ENCODE measurements at places on chromosomes 1 and 21.

DNA sequence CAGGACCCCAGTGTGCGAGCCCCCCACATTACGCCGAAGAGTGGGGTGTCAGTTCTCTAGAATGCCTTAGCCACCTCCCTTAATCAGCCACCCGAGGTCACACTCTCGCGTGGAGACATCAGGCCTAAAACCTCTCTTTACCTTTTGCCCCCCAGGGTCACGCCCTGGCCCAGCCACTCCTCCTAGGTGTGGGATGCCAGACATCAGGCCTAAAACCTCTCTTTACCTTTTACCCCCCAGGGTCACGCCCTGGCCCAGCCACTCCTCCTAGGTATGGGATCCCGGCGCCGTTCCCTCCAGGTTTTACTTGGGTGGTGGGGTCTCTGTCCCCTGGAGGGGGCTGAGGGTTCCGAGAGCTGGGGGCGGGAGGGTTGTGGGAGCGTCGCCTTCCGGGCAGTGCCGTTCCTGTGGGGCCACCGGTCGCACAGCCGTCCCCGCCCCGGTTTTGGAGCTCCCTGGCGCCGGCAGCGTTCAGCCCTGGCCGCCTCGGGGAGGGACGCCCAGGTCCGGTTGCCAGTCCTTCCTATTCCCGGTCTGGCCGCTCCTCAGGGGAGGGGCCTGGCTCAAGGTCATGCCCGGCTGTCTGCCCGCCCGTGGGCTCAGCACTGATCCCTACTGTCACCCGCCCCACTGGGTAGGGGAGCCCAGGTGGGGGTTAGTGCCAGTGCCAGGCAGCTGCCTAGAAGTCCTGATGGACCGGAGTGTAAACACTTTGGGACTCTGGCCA, 882 bp downstream of the VPS13D start:
- no peak for DNase-seq

DNA sequence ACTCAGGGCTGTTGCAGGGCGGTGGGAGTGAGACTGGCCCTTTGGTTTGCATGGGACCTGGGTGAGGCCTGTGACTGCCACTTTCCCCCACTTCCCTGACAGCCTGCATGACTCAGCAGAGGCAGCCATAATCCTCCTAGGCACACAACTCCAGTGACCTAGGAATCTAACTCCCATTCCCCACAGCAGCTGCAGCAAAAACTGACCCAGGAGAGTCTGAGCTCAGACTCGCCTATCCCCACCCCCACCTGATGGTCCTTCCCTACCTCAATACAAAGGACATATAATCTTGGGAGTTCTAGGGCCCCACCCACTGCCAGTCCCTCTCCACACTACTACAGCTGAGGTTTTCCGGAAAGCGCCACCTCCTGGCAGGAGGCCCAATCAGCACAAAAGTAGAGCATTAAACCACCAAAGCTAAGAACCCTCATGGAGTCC, 26.7 kb downstream of the NDC1 start:
- peak; percentile 30 for DNase-seq

- DNase-seq, result no peak
Measured at GRCh38 chr21:44436111-44436611, 19.1 kb upstream of the LRRC3 start.

DNA sequence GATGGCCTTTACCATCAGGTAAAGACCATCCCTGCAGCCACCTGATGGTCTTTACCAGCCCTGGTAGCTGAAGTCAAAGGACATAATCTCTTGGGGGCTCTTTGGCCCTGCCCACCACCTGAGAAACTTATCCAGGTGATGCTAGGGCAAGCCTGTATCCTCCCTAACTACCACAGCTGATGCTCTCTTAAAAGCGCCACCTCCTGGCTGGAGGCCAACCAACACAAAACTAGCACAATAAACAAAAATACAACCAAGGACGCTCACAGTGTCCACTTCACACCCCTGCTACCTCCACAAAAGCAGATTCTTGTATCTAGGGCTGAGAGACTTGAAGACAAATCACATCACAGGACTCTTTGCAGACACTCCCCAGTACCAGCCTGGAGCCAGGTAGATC, 357.1 kb upstream of the POU3F1 start:
- no peak for DNase-seq

- DNase-seq, result no peak
Measured at GRCh38 chr1:206925106-206925736, 3.5 kb upstream of the FCMR start.

GRCh38 chr1:27203946-27204345, 30.5 kb upstream of the WDTC1 start:
- no peak for DNase-seq

- DNase-seq, result peak; percentile 85
Measured at GRCh38 chr1:233294913-233295236, 650 bp downstream of the PCNX2 start.

DNA sequence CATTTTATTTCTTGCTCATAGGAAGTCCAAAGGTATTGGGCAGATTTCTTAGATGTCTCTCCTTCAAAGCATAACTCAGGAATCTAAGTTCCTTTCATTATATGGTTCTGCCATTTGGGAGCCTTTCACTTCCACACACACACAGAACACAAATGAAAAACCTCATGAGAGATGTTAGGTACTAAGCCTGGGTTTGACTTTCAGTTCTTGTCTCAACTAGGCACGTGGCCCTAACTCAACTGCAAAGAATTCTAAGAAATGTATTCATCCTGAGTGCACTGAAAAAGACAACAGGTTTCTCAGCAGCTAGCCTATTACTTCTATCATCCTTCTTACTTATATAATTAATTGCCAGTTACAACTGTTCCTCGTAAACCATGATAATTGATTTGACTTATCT, 190.0 kb upstream of the SAMSN1 start:
- DNase-seq, result no peak

- no peak for DNase-seq
Measured at GRCh38 chr1:203366476-203366875, 15.6 kb upstream of the FMOD start.

DNA sequence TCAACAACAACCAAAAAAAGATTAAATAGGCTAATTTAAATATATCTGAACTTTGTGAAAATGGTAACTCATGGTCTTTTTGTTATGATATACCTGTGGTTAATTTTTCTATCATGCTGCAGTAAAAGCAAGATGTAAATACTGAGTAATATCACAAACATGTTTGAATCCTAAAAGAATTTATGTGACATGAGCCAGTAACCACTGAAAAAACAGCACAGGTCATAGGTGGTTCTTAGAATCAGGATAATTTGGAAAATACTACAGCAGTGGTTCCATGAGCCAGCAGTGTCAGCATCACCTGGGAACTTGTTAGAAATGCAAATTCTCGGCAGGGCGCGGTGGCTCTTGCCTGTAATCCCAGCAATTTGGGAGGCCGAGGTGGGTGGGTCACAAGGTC, 4.1 kb downstream of the ATP5IF1 start:
- DNase-seq, result no peak

DNA sequence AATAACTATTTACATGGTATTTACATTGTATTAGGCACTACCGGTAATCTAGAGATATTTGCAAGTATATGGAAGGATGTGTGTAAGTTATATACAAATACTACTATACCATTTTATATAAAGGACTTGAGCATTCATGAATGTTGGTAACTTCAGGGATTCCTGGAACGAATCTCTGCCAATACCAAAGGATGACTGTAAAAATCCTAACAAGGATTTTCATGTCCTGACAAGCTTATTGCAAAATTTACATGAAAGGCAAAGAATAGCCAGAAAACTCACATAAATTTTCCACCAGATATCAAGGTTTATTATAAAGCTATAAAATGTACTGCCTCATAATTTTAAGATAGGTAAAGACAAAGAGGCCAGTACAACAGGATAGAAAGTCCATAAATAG, 325.2 kb upstream of the NRIP1 start:
- DNase-seq, result no peak

GRCh38 chr1:33454646-33455282, 17.7 kb upstream of the ZSCAN20 start:
- peak; percentile 79 for DNase-seq

DNA sequence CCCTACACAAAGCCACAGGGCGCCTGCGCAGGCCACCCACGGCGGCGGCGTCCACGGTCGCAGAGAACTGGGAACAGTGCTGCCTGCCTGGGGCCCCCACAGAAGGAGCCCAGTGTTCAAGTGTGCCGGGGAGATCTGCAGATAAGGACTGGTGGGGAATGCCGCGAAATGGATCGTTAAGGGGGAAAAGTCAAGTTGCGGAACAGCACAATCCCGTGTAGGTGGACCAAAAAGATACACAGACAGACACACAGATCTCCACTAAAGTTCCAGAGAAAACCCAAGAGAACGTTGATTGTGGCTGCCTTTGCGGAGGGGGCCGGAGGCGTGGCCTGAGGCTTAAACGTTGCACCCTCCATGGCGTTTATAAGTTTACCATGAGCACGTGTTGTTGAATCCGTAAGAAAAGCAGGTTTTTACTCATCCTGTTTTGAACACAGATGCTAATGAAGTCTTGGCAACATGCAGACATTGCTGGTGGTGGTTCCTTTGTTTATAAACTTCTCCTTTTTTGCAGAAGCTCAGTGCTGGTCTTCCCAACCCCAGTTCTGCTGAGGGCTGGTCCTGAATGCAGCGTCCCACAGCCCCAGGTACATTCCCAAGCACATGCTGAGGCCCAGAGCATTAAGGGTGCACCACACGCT, 4.1 kb downstream of the SPATC1L start:
- no peak for DNase-seq

- DNase-seq, result no peak
Measured at GRCh38 chr1:10160907-10161490, 49.4 kb upstream of the KIF1B start.

DNA sequence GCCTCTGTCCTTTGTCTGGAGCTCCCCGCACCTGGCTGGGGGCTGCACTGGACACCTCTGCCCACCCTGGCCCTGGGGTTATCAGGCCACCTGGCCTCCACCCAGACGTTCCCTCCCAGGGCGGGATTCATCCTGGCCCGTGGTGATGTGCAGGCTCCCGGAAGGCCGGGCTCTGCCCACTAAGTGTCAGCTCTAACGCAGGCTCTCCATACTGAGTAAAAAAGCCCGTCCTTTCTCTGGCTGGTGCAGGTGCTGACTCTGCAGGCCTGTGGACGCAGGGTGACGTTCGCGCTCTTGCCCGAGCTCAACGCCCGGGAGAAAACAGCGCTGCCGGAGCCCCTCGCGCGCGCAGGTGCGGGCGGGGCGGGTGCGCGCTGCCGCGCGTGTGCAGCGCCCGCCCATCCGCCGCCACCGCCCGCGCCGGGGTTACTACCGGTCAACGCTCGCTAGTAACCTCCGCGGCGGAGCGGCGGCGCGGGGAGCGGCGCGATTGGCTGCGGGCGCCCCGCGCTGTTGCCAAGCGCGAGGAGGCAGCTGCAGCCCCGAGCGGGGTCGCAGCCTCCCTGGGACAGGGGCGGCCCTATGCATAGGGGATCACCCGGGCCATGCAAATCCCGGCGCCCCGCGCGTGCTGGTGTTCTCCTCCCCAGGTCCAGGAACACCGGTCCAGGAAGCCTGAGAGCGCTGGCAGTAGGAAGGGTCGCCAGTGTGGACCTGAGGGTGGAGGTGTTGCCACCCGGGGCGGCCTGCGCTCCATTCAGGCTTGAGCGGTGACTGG, 15.7 kb downstream of the ABCG1 start:
- peak; percentile 62 for DNase-seq

DNA sequence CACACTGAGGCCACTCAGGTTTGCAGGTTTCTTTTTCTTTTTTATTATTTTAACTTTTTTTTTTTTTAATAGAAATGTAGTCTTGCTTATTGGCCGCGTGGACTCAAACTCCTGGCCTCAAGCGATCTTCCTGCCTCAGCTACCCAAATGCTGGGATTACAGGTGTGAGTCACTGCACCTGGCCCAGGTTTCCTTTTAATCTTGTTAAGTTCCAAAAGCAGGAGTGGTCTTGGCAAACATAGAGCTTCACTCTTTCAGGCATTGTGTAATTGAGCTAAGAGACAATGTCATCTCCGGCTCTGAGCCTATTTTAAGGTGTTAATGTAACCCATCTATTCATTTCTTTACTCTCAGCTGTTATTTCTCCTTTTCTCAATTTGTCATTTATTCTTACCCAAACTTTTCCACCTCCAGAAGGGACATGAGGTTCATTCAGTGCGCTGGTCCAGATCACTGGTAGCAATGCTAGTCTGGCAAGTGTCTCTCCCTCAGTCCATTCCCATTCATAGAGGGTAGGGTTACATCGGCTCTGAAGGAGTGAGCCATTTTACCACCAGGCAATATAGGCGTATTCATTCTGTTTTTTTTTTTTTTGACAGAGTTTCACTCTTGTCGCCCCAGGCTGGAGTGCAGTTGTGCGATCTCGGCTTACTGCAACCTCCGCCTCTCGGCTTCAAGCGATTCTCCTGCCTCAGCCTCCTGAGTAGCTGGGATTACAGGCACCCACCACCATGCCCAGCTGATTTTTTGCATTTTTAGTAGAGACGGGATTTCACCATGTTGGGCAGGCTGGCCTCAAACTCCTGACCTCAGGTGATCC, 11.3 kb upstream of the MFSD2A start:
- DNase-seq, result no peak

DNA sequence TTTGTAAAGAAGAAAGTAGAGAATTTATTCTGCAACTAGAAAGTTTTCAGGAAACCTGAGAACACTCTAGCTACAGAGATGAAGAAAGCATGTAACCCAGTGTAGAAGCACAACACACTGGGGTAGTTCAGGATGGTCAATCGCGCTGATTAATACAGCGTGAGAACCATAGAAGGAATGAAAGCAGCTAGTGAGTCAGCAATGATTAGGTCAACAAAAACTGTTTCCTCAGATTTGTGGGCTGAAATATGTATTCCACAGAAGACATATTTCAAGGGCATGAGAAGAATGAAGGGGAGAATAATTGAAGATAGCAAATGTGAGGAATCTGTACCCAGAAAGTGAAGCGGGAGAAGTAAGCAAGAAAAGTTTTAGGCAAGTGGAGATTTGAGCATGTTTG, 97.8 kb upstream of the ADGRL2 start:
- peak; percentile 87 for DNase-seq

DNA sequence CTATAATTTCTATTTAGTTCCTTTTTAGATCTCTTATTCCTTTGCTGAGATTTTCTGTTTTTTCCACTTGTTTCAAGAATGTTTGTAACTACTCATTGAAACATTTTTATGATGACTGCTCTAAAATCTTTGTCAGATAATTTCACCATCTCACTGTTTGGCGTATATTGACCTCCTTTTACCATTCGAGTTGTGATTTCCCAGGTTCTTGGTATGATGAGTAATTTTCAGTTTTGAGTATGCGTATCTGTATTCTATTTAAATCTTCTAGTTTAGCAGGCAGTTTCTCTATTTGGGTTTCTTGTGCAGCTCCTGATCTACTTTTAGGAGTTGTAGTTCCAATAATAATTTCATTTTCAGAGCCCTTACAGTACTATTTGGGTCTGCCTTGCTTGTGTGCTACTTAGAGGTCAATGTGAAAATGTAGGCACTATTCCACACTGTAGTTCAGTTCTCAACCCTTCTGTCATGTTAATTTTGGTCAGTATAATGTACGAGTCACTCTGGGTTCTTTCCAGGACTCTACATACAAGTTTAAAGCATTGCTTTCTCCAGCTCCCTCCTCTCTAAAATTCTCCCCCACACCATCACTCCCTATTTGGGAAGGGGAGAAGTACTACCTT, 115.5 kb downstream of the ACBD6 start:
- DNase-seq, result no peak

GRCh38 chr1:119869995-119870394, 26.3 kb downstream of the ADAM30 start:
- no peak for DNase-seq

GRCh38 chr1:58899587-58900271, 115.9 kb upstream of the JUN start:
- no peak for DNase-seq

GRCh38 chr1:26829184-26829911, 2.9 kb downstream of the ZDHHC18 start:
- DNase-seq, result no peak

Measured in Daoy (cell line).